ENCODE measurements at places on chromosomes 4 and X.

DNA sequence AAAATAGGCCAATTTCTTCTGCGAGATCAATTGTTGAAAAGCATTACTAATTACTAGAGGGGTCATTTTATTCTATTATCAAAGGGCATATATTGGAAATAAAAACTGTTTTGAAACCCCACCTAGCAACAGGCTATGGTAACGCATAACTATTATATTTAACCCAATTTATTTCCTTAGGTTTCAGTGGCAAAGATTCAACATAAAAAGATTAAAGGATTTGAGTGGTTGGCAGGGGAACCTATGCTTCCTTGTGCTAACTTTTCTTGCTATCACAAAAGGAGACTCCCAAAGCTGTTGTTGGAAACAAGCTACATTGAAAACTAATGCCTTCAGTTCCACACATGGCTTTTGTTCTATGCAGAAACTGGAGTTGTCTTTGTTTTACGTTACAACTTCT lies 166.9 kb upstream of the KLF3 start:
- DNase-seq: no peak

DNA sequence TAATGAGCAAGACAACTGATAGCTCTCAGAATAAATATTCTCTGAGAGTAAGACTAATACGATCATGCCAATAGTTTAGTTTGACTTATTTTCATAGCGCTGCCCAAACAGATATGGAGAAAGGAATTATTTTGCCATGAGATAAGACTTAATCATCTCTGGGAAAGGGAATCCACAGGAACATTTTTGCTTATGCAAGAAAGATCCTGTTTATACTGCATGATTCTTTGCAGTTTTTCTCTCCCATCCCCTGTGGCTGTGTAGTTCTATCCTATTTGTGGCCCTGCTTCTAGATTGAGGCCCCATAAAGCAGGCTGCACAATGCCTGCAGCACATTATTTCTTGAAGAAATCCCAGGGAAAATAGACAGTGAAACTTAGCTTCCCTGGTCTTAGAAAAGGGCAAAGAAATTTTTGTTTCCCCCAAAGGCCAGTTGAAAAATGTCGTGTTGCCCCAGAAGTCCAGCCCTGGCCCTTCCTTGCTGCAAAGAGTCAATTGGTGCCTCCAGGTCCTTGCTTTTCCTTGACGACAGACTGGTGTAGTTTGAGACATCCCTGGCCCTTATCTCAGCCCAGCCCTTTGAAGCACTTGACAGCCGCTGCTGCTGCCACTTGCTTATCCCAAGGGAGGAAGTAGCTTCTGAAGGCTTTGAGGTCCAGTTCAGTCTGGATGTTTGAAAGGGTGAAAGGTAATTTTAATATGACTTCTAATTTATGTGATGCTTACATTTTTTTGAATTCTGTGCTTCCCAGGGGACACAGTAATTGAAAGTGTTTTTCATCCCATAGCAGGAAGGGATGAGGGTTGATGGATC lies 45.0 kb upstream of the SH3RF1 start:
- DNase-seq: no peak

DNA sequence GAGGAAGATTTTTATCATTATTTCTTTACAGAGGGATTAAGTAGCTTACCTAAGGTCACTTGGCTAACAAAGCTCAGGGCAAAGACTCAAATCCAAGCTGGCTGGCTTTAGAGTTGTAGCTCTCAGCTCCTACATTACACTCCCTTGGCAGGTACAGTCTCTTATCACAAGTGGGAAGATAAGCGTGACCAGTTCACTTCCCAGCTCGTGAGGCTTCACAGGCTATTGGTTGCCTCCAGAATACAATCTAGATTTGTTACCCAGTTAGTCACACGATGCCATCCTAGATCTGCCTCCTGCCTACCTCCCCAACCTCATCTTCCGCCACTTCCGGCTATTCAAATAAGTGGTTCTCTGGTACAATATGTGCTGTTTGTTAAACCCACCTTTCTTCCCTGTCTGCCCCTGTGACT lies 3.7 kb downstream of the MMRN1 start:
- DNase-seq: no peak

DNA sequence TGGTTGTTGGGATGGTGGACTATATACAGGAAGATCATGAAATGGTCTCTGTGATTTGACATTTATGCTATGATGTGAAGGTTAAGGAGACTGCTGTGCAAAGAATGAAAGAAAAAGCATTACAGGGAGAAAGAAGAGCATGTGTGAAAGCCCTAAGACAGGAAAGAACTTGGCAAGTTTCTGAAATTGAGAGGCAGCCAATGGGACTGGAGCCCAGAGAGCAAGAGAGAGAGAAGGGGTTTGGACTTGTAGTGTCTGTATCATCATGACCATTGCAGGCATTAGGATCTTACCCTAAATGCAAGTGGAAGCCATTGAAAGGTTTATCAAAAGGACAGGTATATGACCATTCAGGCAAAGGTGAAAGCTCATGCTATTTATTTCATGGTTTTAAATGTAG lies 147.1 kb downstream of the NAA11 start:
- no peak for DNase-seq

GRCh38 chr4:53527326-53527725 lies 64.0 kb downstream of the LNX1 start:
- DNase-seq: no peak

GRCh38 chr4:158395343-158395742 lies 126.3 kb upstream of the RXFP1 start:
- DNase-seq: no peak

Measured in stimulated activated CD4-positive, alpha-beta T cell treated with anti-CD3 and anti-CD28 coated beads, Interleukin-1b, Interleukin-23, amount 100 ng/mL, for 1 hour (primary cell).